Right cardiac atrium (tissue), 5 donors: ENCODE measurements at places on chromosomes 11 and 22. TPM values are rescaled to one million over a fixed set of nuclear protein-coding genes. Genes with fewer than 3 reads are reported as not detected.

Gene SCGB1A1
- not detected for total RNA-seq

Gene LRRC56
- total RNA-seq: 0.59 TPM

Gene PLET1
- not detected for total RNA-seq

Gene PHETA2
- 7.4 TPM for total RNA-seq

Gene GPHA2
- not detected for total RNA-seq

Gene DDTL
- 2.4 TPM for total RNA-seq

Gene PPFIBP2
- total RNA-seq: 13.7 TPM

Gene OR6A2
- not detected for total RNA-seq

Gene PATE2
- not detected for total RNA-seq

Gene PHLDA2
- total RNA-seq: 2.1 TPM

Gene ANKK1
- not detected for total RNA-seq

Gene PRDX5
- total RNA-seq: 356 TPM

Gene TREH
- total RNA-seq: not detected

Gene DCDC1
- 0.18 TPM for total RNA-seq

Gene OR52E8
- total RNA-seq: not detected

Gene POU2AF1
- total RNA-seq: 0.23 TPM

Gene BTBD18
- total RNA-seq: not detected

Gene APOA4
- not detected for total RNA-seq

Gene C22orf23
- 0.46 TPM for total RNA-seq

Gene OR8A1
- total RNA-seq: not detected

Gene ZBTB3
- total RNA-seq: 10.4 TPM

Gene SRPRA
- 65.1 TPM for total RNA-seq

Gene ACRV1
- total RNA-seq: not detected

Gene TALDO1
- 95.0 TPM for total RNA-seq
